ENCODE measurements at places on chromosomes 1 and 21. TPM values are rescaled to one million over a fixed set of nuclear protein-coding genes. Genes with fewer than 3 reads are reported as not detected.

Gene SLAMF9
- not detected for total RNA-seq

Gene GPR37L1
- not detected for total RNA-seq

Gene TFAP2E
- total RNA-seq = under 0.01 TPM

Gene SH3BGR
- total RNA-seq = not detected

Gene ADORA3
- total RNA-seq = not detected

Gene S100A12
- not detected for total RNA-seq
